Peyer's patch (tissue), 4 donors: ENCODE measurements at places on chromosomes 12 and 14. TPM values are rescaled to one million over a fixed set of nuclear protein-coding genes. Genes with fewer than 3 reads are reported as not detected.

The GLIPR1L1 gene
- not detected for total RNA-seq

The SERPINA9 gene
- not detected for total RNA-seq

The CMKLR1 gene
- 6.3 TPM for total RNA-seq

The MYO1H gene
- total RNA-seq = not detected

The RIN3 gene
- 15.4 TPM for total RNA-seq

The CCDC197 gene
- total RNA-seq = not detected

The KLHL42 gene
- 30.4 TPM for total RNA-seq

The TAS2R8 gene
- not detected for total RNA-seq

The PRIMA1 gene
- 4.1 TPM for total RNA-seq

The KLRD1 gene
- total RNA-seq = 7.9 TPM

The C1S gene
- total RNA-seq = 187 TPM

The L3HYPDH gene
- 44.7 TPM for total RNA-seq

The CLEC2A gene
- not detected for total RNA-seq

The KLRK1 gene
- total RNA-seq = 3.3 TPM

The MYF5 gene
- not detected for total RNA-seq
